ENCODE measurements at places on chromosomes 1 and 21. TPM values are rescaled to one million over a fixed set of nuclear protein-coding genes. Genes with fewer than 3 reads are reported as not detected.

Gene AMY2B
- total RNA-seq = 16.7 TPM

Gene FHAD1
- 0.32 TPM for total RNA-seq

Gene PLPPR4
- 3.8 TPM for total RNA-seq

Gene FAM131C
- 0.26 TPM for total RNA-seq

Gene GCSAML
- total RNA-seq = 0.06 TPM

Gene FMO4
- 9.6 TPM for total RNA-seq

DNA sequence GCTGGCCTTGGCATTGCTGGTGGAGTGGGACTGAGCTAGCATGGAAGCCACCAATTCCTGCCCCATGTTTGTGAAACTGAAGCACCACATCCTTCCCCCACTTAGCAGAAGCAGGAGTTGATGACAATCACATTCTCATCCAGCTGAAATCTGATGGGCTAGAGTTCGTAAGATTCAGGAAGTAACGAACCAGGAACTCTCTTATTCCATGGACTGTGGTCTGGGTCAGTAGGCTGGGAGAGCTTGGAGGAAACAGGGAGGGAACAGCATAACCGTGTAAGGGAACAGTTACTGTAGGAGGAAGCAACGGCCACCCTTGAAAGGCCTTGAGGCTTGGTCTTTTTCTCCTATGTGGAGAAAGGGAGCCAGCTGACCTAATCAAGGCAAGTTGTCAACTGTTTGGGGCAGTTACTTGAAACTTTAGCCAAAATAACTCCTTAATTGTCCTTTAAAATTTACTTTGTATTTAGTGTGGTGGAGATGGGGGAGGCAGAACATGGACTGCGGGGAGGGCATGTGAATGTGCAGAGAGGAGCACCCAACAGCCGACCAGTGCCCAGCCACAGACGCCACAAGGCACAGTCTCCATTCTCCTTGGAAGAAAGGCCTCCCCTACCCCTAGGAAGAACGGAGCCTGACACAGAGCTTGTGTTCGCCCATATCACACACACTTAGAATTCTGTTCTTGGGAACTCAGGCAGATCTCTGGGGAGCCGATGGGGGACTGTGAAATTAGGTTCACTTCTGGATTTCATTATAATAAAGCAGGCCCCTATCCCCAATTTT lies 2.0 kb upstream of the COQ8A start:
- no peaks in the 10 kb centered on the region for H3K4me1 ChIP-seq
- H3K27me3 ChIP-seq = no peaks in the 10 kb centered on the region
- no peaks in the 10 kb centered on the region for H3K36me3 ChIP-seq
- H3K4me3 ChIP-seq = no peak overlapping the region

- H3K4me1 ChIP-seq = no peaks in the 10 kb centered on the region
- H3K36me3 ChIP-seq = no peaks in the 10 kb centered on the region
- no peaks in the 10 kb centered on the region for H3K27me3 ChIP-seq
- no peak overlapping the region for H3K4me3 ChIP-seq
Measured at GRCh38 chr1:109521002-109521951, 11.8 kb upstream of the AMIGO1 start.

- DNase-seq = peak; percentile 47
- no peaks in the 10 kb centered on the region for H3K4me1 ChIP-seq
- no peaks in the 10 kb centered on the region for H3K27me3 ChIP-seq
- no peak overlapping the region for H3K27ac ChIP-seq
Measured at GRCh38 chr1:5992814-5993555, 760 bp upstream of the NPHP4 start.

DNA sequence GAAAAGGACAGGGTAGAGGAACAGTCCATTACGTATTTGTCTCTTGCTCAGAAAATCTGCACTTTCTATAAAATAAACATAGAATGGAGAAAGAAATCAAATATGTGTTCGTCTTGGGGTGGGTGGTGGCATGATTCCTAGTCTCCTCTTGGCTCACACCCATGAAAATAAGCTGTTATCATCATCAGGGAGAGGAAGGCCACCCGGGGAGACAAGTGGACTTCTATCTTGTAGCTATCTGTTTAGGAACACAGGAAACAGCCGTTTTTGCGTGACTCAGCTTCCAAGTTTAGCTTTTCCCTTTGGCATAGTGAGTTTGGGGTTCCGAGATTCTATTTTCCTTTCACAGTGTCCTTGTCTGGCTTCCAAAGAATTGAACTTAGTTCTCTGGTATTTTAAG lies 622.3 kb downstream of the PTPRU start:
- H3K4me3 ChIP-seq = no peak overlapping the region
- no peaks in the 10 kb centered on the region for H3K4me1 ChIP-seq
- H3K27me3 ChIP-seq = no peaks in the 10 kb centered on the region
- H3K27ac ChIP-seq = no peak overlapping the region

- no peak overlapping the region for H3K4me3 ChIP-seq
- no peak overlapping the region for H3K27ac ChIP-seq
- no peak for DNase-seq
- no peaks in the 10 kb centered on the region for H3K4me1 ChIP-seq
- no peaks in the 10 kb centered on the region for H3K36me3 ChIP-seq
- no peaks in the 10 kb centered on the region for H3K27me3 ChIP-seq
Measured at GRCh38 chr1:199112365-199112764, 473.5 kb downstream of the PTPRC start.

DNA sequence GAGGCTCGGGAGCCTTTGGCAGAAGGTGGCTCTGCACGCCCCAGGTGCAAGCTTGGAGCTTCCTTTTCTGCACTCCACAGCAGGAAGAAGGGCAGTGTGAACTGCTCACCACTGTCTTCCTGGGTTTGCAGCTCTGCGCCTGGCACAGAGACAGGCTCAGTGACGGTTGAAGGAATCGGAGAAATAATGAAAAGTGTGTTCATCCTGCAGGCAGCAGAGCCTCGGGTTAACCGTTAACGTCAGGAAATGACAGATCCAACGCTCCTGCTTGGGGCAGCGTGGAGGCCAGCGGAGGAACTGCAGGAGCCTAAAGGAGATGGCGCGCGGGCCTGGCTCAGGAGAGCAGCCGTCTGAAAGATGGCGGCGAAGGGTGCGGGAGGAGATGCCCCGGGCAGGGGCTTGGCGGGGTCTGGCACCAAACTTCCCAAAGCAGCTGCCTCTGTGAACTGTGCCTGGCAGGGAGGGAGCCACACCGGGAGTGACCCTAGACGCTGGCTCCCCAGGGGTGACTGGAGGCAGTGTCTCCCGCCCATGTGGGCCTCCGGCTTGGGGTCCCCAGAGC lies 10.9 kb upstream of the SAMD11 start:
- DNase-seq = peak; percentile 71
- H3K27me3 ChIP-seq = no peaks in the 10 kb centered on the region
- H3K4me1 ChIP-seq = no peaks in the 10 kb centered on the region
- no peaks in the 10 kb centered on the region for H3K36me3 ChIP-seq
- H3K4me3 ChIP-seq = no peak overlapping the region

- H3K27me3 ChIP-seq = no peaks in the 10 kb centered on the region
- H3K27ac ChIP-seq = no peak overlapping the region
- DNase-seq = no peak
- H3K4me1 ChIP-seq = no peaks in the 10 kb centered on the region
Measured at GRCh38 chr1:44366371-44366975, 11.4 kb upstream of the ERI3 start.

DNA sequence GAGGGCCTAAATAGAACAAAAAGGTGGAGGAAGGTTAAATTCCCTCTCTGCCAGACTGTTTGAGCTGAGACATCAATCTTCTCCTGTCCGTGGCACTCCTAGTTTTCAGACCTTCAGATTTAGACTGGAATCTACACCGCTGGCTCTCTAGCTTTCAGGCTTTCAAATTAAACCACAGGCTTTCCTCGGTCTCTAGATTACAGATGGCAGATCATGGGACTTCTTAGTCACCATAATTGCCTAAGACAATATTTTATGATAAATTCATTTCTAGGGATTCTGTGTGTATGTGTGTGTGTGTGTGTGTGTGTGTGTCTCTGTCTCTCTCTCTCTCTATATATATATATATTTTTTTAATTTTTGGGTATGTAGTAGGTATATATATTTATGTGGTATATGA lies 428.7 kb downstream of the PLA2G4A start:
- H3K27ac ChIP-seq = no peak overlapping the region
- H3K27me3 ChIP-seq = no peaks in the 10 kb centered on the region
- DNase-seq = no peak
- no peaks in the 10 kb centered on the region for H3K4me1 ChIP-seq

DNA sequence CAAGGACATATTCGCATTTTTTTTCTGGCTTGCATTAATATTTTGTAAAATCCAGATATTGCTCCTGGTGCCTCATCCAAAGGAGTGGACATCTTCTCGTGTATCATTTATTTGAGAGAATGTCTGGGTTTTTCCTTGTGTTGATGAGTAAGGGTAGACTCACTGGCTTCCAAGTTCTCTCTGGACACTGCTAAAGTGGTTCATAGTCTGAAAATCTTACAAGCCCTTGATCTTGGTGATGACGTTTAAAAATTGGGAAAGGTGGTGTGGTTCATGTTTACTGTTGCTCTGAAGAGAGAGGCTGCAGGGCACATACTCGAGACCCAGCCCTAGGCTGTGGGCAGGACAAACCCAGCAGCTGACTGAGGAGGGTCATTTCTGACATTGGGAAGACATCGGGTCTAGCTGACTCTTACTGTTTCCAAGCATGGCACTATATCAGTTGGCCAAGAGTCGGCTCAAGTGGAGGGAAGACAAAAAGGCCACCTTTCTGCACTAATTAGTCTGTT lies 296.2 kb downstream of the LMX1A start:
- no peaks in the 10 kb centered on the region for H3K27me3 ChIP-seq
- DNase-seq = no peak
- H3K4me1 ChIP-seq = no peaks in the 10 kb centered on the region
- H3K36me3 ChIP-seq = no peaks in the 10 kb centered on the region
- H3K27ac ChIP-seq = no peak overlapping the region

- no peak overlapping the region for H3K4me3 ChIP-seq
- no peak for DNase-seq
- no peaks in the 10 kb centered on the region for H3K27me3 ChIP-seq
- no peaks in the 10 kb centered on the region for H3K36me3 ChIP-seq
- H3K27ac ChIP-seq = no peak overlapping the region
- H3K4me1 ChIP-seq = no peaks in the 10 kb centered on the region
Measured at GRCh38 chr1:53115403-53116306, 26.8 kb downstream of the SLC1A7 start.

DNA sequence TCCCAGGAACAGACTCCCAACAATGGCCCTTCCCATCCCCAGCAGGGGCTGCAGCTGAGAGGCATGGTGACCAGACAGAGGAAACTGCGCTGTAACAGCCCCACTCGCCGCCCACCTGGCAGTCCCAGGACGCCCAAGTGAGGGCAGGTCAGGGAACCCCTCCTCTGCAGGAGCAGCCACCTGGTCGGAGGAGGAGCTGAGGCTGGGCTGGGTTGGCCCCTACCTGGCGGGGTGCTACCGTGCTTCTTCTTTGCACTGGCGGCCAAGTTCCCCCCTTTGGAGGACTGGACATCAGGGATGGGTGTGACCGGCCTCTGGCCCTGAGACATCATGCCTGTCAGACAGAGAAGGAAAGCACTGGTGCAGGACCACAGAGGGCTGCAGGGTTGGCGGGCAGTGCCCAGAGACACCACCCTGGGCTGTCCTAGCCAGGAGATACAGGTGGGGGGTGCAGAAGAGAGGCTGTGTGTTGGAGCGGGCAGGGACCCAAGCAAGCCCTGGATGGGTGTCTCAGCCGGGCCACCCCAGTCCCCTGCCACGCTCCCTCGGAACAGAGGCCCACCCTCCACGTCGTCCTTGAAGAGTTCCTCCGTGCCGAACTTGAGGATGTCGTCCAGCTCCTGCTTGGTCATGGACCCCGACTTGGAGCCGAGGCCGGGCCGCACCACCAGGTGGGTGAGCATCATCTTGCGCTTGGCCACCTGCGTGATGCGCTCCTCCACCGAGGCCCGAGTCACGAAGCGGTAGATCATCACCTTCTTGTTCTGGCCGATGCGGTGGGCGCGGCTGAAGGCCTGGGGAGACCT lies 51.6 kb downstream of the CHD5 start:
- no peaks in the 10 kb centered on the region for H3K36me3 ChIP-seq
- no peaks in the 10 kb centered on the region for H3K4me1 ChIP-seq
- peak; percentile 48 for DNase-seq
- H3K27me3 ChIP-seq = no peaks in the 10 kb centered on the region

GRCh38 chr1:108670131-108670773 lies 9.4 kb upstream of the HENMT1 start:
- H3K27ac ChIP-seq = no peak overlapping the region
- no peaks in the 10 kb centered on the region for H3K36me3 ChIP-seq
- H3K27me3 ChIP-seq = no peaks in the 10 kb centered on the region
- no peak overlapping the region for H3K4me3 ChIP-seq
- H3K4me1 ChIP-seq = no peaks in the 10 kb centered on the region

- no peak overlapping the region for H3K4me3 ChIP-seq
- DNase-seq = no peak
- no peaks in the 10 kb centered on the region for H3K27me3 ChIP-seq
- H3K27ac ChIP-seq = no peak overlapping the region
Measured at GRCh38 chr1:198655459-198656121, 16.8 kb downstream of the PTPRC start.

DNA sequence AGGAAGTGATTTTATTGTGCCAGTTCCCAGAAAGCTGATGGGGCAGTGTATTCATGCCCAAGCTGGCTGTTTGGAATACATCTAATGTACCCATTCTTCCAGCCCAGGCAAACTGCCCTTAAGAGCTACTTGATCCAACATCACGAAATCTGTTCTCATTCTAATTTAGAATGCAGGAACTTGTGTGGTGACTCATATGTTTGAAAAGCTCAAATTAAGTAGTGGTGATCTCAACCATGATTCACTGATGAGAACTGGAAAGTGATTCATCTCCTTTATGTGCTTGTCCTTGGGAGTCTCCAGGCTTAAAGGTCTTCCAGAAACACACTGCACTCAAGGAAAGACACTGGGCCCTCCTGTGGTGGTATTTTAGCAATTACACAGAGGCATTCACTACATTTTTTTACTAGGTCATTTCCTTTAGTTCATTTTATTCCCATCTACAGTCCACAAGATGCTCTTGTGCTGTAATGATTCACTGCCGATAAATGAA lies 65.4 kb downstream of the RPE65 start:
- no peak for DNase-seq
- peak overlapping the region; percentile 82 for H3K27ac ChIP-seq
- no peak overlapping the region for H3K4me3 ChIP-seq
- H3K27me3 ChIP-seq = no peaks in the 10 kb centered on the region
- no peaks in the 10 kb centered on the region for H3K36me3 ChIP-seq

DNA sequence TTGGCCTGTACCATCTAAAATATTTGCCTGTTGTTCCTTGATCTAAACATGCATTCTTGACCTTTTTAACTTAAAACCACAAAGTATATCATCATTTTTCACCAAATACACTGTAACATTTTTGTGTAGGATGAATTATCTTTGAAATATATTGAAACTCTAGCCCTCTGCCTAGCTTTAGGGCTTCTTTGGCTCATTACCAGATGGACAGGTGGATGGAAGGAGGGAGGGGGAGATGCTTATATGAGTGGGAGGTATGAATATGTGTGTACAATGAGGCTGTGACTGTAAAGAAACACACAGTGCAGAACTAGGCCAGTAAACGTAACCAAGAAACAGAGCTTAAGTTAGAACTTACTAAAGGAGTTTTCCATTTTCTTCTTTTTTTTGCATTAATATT lies 118.5 kb downstream of the ESRRG start:
- H3K4me3 ChIP-seq = no peak overlapping the region
- no peak for DNase-seq
- H3K36me3 ChIP-seq = no peaks in the 10 kb centered on the region
- H3K4me1 ChIP-seq = no peaks in the 10 kb centered on the region
